ENCODE measurements at places on chromosomes 12 and 14.

- no peak for DNase-seq
Observed at GRCh38 chr14:61517911-61518384, 177.4 kb upstream of the HIF1A start.

DNA sequence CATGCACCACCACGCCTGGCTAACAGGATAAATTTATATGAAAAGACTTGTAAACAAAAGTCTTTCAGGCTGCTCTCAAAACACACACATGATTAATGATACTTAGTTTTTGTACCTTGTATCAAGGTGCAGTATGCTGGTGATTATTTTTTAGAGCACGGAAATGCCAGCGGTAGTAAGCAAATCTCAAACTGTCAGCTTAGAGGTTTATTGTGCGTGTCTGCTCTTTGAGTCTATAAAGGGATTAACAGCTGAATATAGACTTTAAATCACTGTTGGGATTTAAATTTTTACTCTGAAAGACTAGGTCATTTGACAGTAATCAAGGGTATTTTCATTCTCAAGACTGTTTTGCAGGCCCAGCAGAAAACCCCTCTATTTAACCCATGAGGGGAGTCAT is 50.5 kb downstream of the PLEKHA5 start:
- DNase-seq = no peak

GRCh38 chr12:68119724-68120211 is 39.8 kb downstream of the IFNG start:
- no peak for DNase-seq

GRCh38 chr14:88234442-88234841 is 88.6 kb downstream of the KCNK10 start:
- DNase-seq = no peak

DNA sequence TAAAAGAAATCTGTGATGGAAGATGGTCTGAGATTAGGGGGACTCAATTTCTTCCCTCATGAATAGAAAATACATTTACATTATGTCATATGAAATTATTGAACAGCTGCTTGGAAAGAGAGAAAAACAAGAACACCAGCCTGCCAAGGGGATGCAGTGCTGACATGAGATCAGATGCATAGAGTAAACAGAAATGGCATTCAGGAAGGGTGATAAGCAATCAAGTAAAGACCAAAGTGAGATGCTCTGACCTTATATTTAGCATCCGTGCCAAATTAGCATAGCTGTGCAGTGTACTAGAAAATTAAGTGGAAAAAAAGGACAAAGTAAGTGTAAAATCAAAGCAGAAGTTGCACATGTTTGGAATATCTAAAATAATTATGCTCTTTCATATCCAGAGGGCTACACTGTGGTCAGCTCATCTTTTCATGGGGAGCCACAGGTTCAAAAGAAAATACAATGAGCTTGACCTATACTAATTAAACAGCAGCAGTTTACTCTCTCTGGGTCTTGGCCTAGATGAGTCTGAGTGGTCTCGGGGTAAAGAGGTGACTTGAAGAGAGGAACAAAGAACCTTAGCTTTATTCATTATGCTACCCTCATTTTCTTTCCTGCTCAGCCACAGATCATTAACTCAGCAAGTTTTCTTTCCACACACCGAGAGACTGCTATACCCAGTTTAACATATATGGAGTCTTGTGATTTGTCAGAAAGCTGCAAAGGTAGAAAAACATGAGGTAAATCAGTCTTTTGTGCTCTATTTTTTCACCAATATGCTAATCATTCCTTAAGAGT is 359.4 kb upstream of the FOXG1 start:
- no peak for DNase-seq

GRCh38 chr14:65019944-65020566 is 33.4 kb downstream of the FNTB start:
- DNase-seq = no peak

DNA sequence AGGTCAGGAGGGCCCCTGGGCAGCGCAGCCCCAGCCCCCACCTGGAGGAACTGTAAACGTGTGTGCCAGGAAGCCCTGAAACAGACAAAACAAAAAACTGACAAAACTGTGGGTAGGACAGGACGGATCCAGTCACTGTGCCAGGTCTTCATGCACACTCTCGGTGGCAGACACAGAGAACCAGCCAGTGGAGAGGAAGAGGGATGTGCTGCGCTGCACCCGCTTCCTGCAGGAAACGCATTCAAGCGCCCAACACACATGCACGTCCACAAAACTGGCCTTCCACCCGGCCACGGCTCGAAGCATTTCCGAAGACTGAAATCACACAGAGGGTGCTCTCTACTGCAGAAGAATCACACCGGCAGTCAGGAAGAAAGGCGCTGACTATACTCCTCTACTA is 16.9 kb downstream of the BRF1 start:
- DNase-seq = no peak

DNA sequence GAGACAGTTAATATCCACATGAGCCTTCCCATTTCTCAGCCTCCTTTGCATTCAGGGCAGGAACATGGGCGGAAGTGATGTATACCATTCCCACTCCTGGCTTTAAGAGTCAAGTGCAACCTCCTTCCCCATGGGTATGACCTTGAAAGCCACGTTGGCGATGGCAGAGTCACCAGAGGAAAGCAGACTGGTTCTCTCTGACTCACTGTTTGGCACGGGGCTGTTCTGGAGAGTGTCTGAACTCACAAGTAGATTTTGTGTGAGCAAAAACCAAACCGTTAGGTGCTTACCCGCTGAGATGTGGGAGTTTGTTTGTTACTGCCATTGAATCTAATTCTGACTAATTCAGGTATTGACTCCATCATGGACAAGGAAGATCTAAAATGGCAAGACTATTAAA is 36.7 kb upstream of the PZP start:
- DNase-seq = no peak

GRCh38 chr12:49161092-49161795 is 27.6 kb downstream of the TUBA1A start:
- no peak for DNase-seq

DNA sequence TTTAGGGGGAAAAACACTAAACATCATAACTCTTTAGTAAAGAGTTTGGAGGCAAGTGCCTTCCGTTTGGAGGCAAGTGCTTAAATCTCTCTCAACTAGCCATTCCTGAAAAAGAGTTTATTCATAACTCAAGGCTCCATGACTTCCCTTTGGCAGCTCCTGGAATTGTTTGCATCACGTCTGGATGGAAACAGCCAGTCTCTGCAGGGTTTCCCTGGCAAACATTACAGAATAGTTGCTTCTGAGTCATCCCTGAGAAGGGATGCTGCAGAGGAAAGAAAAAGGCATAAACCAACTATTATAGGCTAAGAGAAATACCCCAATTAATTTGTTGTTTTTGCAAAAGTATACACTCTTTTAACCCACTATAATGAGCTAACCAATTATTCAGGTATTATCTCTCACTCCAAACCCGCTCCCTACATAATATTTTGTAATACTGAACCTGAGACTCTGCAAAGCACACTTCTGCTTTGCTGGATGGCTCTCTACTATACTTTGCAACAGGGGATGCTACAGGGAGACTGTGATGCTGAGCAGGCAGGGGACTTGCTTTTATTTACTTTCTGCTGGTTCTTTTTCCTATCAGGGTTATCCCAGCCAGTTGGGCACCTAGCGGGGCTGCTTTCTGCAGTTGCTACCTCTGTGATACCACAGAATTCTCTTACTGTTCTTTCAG is 497.7 kb downstream of the FUT8 start:
- no peak for DNase-seq

- DNase-seq = no peak
Observed at GRCh38 chr14:67188326-67188725, 914 bp upstream of the GARIN2 start.

GRCh38 chr12:20096430-20096829 is 271.9 kb upstream of the PDE3A start:
- no peak for DNase-seq

DNA sequence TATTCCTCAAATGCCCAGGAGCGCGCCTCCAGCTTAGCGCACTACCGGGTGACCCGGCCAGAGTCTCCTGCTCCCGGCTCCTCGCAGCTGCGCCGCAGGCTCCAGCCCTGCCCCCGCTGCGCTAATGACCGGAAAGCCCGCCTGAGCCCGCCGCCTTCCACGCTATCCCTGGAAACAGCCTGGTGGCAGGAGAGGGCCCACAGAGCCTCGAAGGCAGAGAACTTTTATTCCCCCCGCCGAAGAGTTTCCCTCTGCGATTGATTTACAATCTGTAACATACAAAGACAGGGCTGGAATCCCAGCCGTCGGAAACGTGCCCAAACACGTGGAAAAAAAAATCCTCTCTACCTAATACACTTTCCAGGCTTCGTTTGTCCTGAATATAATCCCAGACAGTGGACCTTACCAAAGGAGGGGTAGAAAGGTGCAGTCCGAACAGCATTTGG is 1.5 kb downstream of the COL2A1 start:
- no peak for DNase-seq

DNA sequence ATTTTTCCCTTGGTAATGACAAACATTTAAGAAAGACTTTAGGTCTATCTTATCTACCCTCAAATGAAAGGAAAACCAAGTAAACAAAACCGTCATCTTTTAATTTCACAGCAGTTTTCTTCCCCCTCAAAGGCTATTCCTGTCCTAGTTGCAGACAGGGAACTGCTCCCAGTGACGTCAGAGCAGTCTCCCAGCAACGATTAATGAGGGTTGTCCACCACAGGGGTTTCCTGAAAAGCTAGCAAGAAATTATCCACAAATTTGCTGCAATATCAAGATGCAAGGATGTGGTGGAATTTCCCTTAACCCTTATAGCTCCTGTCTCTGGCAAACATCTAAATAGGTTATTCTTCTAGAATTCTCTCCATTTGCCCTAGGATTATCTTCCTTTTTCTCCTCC is 89.1 kb upstream of the STAC3 start:
- no peak for DNase-seq

DNA sequence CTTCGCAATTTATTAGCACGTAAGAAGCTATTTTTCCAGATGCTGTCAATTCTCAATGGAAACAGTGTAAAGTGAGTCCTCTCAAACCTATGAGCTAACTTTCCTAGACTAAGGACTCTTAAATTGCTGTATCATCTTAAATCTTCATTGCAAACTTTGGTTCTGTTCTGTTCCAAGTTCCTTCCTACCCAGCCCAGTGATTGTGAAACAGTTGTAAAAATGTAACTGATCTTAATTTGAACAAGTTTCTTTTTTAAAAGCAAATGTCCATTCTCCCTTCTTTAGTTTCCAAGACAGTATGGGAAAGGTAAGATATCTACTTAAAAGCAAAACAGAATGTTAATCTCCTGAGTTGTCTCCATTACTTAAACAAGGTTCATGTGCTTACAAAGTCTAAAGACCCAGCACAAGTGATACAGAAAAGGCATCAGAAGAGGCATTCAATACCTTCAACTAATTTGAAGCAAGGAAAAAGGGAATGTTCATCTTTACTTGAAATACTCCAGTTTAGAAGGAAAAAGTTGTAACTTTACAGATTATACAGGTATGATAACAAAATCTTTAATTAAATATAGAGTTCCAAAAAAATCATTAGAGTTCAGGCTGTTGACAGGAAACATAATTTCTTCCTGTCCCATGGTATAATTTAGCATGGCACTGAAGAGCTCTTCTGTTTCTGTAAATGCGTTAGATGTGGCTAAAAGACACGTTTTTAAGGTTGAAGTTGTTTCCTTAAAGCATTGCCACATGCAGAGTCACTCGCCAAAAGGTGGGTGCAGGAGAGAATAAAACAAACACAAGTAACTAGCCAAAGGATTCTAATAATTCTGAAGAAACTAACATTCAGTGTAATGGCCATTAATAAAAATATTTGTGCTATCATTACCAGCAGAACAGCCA is 101.5 kb upstream of the USP15 start:
- no peak for DNase-seq

- DNase-seq = no peak
Observed at GRCh38 chr14:97267509-97267908, 470.3 kb downstream of the VRK1 start.

DNA sequence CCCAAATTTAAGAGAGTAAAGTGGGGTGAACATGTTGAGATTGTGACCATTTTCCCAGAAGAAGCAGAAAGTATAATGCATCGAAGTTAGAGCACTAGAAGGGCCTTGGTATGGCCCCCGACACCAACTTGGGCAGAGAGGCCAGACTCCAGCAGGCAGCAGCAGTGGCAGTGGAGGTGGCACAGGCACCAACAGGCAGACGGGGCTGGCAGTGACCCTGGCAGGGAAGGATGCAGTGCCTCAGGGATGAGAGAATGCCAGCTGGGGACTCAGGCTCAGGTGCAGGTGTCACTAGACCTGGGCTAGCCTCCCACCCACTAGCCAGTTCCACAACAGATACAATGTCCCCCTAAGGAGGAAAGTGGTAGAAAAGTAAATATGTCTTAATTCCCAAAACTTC is 27.7 kb upstream of the AMIGO2 start:
- no peak for DNase-seq

- no peak for DNase-seq
Observed at GRCh38 chr12:123142921-123143735, 7.8 kb downstream of the PITPNM2 start.

DNA sequence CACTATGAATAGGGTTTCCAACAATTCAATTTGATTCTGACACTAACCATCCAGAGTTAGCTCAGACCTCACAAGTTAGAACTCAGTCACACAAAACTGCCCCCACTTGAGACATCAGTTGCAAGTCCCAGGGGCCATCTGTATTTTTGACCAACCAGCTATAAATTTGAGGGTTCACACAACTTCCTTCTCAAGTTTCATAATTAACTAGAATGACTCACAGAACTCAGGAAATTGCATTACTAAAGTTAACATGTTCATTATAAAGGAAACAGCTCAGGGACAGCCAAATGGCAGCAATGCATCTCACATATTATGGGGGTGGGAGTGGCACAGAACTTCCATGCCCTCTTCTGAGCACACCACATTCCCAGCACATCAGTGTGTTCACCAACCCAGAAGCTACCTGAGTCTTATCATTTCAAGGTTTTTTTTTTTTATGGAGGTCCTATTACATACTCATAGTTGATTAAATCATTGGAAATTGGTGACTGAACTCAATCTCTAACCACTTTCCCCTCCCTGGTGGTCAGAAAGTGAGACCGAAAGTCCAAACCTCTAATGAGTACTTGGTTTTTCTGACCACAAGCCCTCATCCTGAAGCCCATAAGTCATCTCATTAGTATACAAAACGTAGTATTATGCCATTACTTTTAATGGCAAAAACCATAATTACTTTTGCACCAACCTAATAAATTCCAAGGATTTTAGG is 1721.5 kb upstream of the SEL1L start:
- no peak for DNase-seq

- no peak for DNase-seq
Observed at GRCh38 chr12:121794534-121795033, 1.1 kb upstream of the RHOF start.

DNA sequence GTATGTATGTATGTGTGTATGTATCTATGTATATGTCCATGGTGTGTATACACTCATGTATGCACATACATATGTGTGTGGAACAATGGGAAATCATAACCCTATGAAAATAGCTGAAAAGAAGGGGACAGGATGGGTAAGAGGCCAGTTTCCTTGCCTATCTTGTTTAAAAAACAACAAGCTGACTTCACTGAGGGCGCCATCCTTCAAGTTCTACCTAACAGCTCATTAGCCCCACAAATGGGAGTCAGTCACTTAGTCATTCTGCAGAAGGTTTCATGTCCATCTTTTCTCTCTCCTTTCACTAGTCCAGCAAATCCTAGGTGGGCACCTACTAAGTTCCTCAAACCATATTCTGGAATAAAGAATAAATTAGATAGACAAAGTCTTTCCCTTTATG is 14.7 kb downstream of the STON2 start:
- DNase-seq = no peak
